Muscle of leg (tissue), 16 donors: ENCODE measurements at places on chromosomes 11 and 22. TPM values are rescaled to one million over a fixed set of nuclear protein-coding genes. Genes with fewer than 3 reads are reported as not detected.

The FOLR3 gene
- not detected for total RNA-seq

- H3K4me3 ChIP-seq = no peak overlapping the region
- H3K4me1 ChIP-seq = no peaks in the 10 kb centered on the region
- peaks cover 2% of the 10 kb centered on the region for H3K27me3 ChIP-seq
- no peak for DNase-seq
- H3K27ac ChIP-seq = no peak overlapping the region
Observed at GRCh38 chr11:43518408-43519160, 159.9 kb downstream of the TTC17 start.

GRCh38 chr22:23786261-23786710 lies 480 bp upstream of the SMARCB1 start:
- no peak for DNase-seq
- peaks cover 46% of the 10 kb centered on the region for H3K4me1 ChIP-seq
- H3K27ac ChIP-seq = peak overlapping the region; percentile 97
- H3K4me3 ChIP-seq = peak overlapping the region; percentile 32
- H3K36me3 ChIP-seq = peaks cover 12% of the 10 kb centered on the region

DNA sequence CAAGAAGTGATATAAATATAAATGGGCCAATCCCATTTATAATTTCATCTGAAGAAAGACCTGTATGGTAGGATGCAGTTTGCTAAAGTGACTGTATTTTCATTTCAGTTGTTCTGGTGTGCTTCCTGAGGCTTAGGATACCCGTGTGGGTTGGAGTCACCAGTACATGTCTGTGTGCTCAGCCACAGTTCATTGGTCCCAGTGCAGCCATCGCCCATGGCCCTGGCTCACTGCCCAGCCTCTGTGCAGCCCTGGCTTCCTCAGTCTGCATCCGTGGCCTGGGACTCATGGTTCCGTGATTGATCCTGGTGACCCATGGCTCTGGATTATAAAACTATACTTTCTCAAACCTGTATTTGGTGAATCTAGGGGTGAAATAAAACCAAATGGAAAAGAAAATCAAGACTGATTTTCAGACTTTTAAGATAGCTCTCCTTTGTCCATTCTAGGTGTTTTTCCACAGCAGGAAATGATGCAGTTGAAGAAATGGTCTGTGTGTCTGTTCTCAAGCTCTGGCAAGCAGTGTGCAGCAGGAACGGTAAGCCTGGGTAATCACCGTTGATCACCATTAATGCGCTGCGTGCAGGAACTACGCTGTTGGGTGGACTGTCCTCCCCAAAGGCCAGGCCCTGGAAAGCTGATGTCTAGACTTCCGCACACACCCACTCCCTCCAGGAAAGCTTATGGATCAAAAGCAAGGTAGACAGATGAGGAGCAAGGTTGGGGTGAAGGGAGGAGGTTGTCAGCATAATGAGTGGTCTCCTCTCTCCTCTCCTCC lies 27.2 kb downstream of the TTC12 start:
- no peak overlapping the region for H3K27ac ChIP-seq
- no peak for DNase-seq
- no peak overlapping the region for H3K4me3 ChIP-seq

The PRAME gene
- not detected for total RNA-seq

The ALDH3B2 gene
- total RNA-seq = 0.09 TPM

The NPTXR gene
- 2.2 TPM for total RNA-seq

The TRIM51 gene
- total RNA-seq = not detected
